ENCODE measurements at places on chromosomes 16 and 17. TPM values are rescaled to one million over a fixed set of nuclear protein-coding genes. Genes with fewer than 3 reads are reported as not detected.

The TCF25 gene
- 136 TPM for total RNA-seq

The CCL8 gene
- total RNA-seq, result 0.16 TPM

The RGS9 gene
- total RNA-seq, result 4.2 TPM

The LASP1 gene
- total RNA-seq, result 49.4 TPM

The PRPSAP1 gene
- 44.6 TPM for total RNA-seq

The TPSD1 gene
- not detected for total RNA-seq

The BRICD5 gene
- total RNA-seq, result 3.7 TPM

The TP53TG3 gene
- total RNA-seq, result not detected

The SLC9A5 gene
- 1.2 TPM for total RNA-seq

The TMC6 gene
- 2.3 TPM for total RNA-seq

DNA sequence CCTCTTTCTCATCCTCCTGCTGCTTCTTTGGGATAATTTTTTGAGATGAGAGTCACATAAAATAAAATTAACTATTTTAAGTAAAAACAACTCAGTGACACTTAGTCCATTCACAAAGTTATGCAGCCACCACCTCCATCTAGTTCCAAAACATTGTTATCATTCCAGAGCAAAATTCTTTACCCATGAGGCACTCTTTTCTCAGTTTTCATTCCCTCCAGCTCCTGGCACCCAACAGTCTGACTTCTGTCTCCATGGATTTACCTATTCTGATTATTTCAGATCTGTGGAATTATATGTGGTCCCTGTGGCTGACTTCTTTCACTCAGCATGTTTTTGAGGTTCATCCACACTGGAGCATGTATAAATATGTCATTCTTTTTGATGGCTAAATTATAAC, 239.9 kb upstream of the DYNLRB2 start:
- DNase-seq, result no peak

GRCh38 chr17:66678827-66679226, 156.1 kb upstream of the CACNG5 start:
- DNase-seq, result no peak

- DNase-seq, result no peak
Measured at GRCh38 chr17:37824534-37825485, 80.0 kb upstream of the HNF1B start.

DNA sequence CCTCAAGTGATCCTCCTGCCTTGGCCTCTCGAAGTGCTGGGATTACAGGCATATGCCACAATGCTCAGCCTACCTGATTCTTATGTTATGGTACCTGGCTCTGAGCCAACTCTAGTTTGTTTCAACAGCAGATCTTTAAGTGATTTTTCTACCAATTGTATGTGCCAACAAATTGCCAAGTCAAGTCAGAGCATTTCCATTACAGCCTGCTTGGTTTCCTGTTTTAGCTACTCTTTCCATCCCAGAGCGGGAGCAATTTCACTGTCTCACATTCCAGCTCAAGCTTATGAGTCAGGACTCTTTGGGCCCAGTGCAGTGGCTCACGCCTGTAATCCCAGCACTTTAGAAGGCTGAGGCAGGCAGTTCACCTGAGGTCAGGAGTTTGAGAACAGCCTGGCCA, 30.8 kb upstream of the RBBP6 start:
- DNase-seq, result no peak

DNA sequence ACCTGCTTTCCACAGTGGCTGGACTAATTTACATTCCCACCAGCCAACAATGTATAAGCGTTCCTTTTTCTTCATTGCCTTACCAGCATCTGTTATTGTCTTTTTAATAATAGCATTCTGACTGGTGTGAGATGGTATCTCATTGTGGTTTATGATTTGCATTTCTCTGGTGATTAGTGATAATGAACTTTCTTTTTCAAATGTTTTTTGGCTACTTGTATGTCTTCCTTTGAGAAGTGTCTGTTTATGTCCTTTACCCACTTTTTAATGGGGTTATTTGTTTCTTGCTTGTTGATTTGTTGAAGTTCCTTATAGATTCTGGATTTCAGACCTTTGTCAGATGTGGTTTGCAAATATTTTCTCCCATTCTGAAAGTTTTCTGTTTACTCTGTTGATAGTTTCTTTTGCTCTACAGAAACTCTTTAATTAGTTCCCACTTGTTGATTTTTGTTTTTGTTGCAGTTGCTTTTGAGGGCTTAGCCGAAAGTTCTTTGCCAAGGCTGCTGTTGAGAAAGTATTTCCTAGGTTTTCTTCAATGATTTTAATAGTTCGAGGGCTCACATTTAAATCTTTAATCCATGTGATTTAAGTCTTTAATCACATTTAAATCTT, 26.8 kb downstream of the ITGAM start:
- DNase-seq, result no peak

DNA sequence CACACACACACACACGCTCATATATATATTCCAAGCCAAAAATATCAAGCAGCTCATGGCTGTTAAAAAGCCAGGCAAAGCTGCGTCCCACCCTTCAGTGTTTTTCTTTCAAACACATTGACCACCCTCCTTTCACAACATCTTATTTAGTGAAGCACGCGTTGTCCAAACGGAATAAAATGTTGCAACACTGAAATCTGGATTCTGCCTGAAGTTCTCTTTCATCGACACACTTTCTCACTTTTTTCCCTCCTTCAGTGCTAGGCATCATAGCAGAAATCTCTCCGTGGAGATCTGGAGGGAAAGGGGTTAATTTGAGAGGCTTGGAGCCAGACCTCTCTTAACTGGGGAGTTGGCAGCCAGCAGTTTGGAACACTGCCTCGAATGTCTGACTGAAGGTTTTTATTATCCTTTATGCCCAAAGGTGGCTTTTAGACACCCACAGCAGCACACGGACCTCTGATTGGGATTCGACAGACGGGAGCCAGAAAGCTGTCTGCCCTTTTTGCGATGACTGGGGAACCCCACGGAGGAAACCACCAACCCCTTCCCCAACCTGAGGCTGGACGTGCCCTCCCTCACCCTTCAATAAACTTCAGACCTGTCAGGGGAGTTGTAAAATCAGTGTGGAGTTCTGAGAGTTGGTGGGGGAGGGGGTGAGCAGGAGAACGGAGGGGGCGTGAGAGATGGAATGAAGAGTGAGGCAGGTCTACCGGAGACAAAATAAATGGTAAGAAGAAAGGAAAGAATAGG, 833.6 kb upstream of the SOX9 start:
- DNase-seq, result no peak

DNA sequence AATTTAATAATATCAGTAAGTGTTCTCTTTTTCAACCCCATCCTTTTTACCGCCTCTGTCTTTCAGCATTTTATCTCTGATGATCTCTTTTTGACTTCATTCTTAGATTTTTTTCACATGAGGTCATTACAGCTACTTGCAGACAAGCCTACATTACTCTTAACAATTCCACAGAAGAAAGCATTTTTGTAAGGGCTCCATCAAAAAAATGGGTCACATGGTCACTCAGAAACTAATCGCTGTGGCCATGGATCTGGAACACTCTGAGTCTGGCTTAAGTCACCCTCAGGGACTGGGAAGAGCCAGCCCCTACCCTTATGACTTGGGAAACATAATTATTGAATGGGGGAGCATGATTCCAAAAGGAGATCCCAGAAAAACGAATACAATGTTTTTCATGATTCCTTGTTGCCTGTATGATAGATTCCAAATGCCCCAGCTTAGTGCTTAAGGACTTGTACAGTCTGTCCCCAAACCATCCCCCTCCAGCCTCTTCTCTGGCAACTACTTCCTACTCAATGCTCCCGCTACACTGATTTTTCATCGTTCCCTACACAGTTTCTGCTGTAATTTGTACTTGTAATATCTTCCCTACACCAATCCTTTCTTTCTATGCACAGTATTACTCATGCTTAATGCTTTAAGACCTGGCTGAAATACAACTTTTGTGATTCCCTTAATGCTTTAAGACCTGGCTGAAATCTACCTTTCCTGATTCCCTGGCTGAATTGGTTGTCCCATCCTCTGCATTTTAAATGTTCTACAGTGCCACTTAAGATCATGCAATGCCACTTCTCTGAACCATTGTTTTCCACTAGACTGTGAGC, 457.8 kb downstream of the HS3ST4 start:
- DNase-seq, result no peak

GRCh38 chr16:74305978-74306784, 9.6 kb downstream of the PSMD7 start:
- DNase-seq, result no peak

- no peak for DNase-seq
Measured at GRCh38 chr17:42287305-42287976, 857 bp upstream of the STAT5A start.

DNA sequence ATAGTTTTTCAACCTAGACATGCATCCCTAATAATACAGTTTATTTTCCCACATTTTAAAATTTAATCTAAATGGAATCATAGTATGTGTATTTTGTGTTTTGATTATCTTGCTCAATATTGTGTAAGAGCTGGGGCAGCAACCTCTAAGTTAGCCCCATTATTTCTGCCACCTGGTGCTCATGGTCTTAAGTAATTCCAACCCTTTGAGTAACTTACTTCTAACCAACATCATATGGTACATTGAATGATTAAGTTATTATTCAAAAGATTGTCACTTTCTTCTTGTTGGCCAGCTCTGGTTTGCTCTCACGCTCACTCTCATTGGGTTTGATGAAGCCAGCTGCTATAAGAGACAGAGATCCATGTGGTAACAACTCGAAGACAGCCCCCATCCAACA, 3.9 kb upstream of the KRTAP4-3 start:
- no peak for DNase-seq

DNA sequence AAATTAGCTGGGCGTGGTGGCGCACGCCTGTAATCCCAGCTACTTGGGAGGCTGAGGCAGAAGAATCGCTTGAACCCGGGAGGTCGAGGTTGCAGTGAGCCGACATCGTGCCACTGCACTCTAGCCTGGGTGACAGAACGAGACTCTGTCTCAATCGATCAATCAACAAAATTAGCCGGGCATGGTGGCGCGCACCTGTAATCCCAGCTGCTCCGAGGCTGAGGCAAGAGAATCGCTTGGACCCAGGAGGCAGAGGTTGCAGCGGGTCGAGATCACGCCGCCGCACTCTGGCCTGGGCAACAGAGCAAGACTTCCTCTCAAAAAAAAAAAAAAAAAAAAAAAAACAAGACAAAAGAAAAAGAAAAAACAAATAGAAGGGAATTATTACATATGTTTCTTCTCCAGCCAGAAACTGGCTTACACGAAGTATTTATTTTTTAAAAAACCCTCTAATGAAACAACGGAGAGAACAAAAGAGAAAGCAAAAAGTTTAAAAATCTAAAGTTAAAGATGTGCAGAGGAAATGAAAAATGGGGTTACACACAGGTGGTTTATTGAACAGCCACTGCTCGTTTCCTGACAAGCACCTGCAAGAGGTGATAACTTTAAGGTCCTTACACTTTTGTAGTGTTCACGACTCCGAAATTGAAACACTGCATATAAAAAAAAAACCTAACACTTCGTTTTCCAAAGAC, 1.4 kb downstream of the SYNRG start:
- DNase-seq, result no peak

- no peak for DNase-seq
Measured at GRCh38 chr17:46818316-46818928, at the start of gene WNT3. TSS of gene WNT3 (minus strand) at chr17:46818692. CDS start at chr17:46818597, 95 bp downstream.

DNA sequence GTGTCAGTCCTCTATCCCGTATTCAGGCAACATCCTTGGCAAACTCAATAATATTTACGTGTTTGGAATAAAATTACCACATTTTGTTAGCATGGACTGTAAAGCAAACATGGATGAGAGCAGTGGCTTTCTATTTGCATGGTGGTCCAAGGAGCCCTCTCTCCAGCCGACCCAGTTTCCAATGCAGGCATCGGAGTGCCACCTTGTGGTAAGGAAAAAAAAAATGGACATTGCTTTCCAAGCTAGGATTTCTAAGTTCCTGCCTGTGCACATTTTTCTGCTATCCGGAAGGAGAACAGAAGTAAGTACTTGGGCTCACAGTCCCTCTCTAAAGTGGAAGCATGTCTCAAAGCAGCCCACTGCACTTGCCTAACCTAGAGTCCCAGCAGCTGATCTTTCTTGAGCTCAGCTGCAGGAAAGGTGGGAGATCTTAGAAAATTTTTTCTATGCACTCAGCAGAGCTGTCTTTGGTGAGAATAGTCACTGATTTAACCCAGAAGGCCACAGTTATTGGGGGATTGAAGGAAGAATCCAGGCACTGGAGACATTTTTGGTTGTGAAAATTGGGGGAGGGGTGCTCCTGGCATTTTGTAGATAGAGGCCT, 46.0 kb upstream of the ERCC4 start:
- DNase-seq, result no peak

GRCh38 chr16:70735141-70735979, 49.5 kb upstream of the MTSS2 start:
- no peak for DNase-seq

DNA sequence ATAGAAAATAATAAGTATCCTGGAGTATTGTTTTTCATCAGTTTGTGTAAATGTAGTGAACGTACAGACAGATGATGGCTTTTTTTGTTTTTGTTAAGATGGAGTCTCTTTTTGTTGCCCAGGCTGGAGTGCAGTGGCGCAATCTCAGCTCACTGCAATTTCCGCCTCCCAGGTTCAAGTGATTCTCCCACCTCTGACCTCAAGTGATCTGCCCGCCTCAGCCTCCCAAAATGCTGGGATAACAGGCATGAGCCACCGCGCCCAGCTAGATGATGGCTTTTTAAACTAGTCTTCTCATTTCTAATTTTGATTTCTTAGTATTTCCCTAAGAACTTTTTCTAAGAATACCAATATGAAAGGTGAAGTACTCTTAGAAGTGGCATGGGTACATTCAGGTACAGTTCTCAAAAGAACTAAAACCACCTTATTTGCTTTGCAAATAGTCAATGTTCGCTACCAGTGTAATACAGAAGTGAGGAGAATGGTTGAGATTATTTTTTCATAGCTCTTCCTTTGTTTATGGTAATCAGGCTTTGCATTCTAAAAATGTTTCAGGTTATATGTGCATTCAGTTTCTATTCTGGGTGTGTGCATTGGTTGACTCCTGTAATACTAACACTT, 34.2 kb downstream of the TTC19 start:
- no peak for DNase-seq

DNA sequence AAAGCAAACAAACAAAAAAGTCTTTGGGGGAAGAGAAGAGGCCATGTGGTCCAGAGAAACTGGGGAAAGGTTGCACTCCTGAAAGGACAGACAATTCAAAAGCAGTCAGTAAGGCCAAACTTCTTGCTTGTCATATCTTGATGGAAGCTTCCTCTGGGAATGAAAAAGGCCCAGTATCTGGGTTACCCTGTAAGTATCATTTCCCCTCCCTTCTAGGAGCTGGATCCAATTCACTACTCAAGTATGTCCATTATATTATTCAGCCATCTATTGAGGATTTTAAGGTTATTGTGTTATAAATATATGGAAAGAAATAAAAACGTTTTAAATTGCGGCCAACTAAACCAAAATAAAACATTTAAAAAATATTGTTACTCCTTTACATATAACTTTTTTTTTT, 26.0 kb upstream of the MON1B start:
- no peak for DNase-seq

DNA sequence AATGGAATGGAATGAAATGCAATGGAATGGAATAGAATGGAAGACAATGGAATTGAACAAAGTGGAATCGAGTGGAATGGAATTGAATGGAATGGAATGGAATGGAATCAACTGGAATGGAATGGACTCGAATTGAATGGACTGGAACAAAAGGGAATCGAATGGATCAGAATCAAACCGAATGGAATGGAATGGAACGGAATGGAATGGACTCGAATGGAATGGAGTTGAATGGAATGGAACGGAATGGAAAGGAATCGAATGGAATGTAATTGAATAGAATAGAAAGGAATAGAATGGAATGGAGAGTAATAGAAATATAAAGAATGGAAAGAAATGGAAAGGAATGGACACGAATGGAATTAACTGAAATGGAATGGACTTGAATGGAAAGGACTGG, 475.2 kb upstream of the WSB1 start:
- no peak for DNase-seq

- DNase-seq, result no peak
Measured at GRCh38 chr17:48596000-48596734, 2.6 kb upstream of the HOXB5 start.

- peak; percentile 66 for DNase-seq
Measured at GRCh38 chr17:27956601-27957445, 63.7 kb upstream of the LYRM9 start.
